ENCODE measurements at places on chromosomes 2 and 18.

GRCh38 chr2:63862806-63863205 is 21.1 kb downstream of the UGP2 start:
- no peak for DNase-seq

GRCh38 chr2:234998404-234999211 is 46.8 kb downstream of the SH3BP4 start:
- DNase-seq: no peak

- no peak for DNase-seq
Observed at GRCh38 chr18:21298351-21298750, 56.3 kb downstream of the GREB1L start.

- DNase-seq: no peak
Observed at GRCh38 chr2:71950256-71951082, 197.2 kb downstream of the CYP26B1 start.

- no peak for DNase-seq
Observed at GRCh38 chr2:82837588-82838304, 1621.3 kb downstream of the SUCLG1 start.

DNA sequence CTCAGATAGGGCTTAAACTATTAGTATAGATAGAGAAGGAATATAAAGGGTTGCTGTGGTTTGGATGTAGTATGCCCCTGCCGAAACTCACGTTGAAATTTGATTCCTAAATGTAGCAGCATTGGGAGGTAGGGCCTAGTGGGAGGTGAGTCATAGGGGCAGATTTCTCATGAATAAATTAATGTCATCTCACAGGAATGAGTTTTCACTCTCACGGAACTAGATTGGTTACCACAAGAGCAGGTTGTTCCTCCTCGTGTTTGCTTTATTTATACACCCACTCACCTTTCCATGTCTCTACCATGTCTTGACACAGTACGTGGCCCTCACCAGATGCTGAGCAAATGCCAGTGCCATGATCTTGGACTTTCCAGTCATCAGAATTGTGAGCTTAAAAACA is 218.2 kb downstream of the RBM43 start:
- DNase-seq: no peak

Data from anterior cingulate cortex (tissue), 58 donors.